CD4-positive, alpha-beta T cell treated with Interleukin-4 for 4 hours (primary cell): ENCODE measurements at places on chromosomes 3 and 15.

DNA sequence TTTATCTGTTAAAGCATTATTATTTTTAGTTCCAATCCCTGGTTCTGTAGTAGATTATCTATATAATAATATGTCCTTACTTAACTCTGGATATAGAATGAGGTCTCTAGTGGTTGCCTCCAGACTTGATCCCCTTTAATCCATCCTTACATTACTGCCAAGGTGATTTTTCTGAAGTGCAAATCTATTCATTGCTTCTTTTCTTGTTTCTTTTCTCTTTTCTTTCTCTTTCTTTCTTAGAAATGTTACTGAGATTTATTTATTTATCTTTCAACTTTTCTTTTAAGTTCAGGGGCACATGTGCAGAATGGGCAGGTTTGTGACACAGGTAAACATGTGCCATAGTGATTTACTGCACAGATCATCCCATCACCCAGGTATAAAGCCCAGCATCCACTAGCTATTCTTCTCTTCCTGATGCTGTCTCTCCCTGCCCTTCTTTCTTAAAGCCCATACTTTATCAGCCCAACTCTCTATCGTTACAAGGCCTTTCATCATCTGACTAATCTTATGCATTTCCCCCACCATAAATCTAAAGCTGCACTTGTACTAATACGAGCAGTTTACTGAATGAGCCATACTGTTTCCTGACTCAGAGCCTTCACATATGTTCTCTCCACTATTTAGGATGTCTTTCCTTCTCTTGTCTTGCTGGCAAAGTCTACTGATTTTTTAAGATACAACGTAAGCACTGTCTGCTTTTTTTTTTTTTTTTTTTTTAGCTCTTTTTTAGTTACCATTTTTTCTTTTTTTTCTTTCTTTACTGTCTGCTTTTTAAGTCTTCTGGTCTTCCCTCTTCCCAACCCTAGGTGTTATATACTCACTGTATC is 4.6 kb downstream of the GLCE start:
- no peak for DNase-seq

GRCh38 chr3:106508331-106508893 is 639.6 kb upstream of the CBLB start:
- no peak for DNase-seq

DNA sequence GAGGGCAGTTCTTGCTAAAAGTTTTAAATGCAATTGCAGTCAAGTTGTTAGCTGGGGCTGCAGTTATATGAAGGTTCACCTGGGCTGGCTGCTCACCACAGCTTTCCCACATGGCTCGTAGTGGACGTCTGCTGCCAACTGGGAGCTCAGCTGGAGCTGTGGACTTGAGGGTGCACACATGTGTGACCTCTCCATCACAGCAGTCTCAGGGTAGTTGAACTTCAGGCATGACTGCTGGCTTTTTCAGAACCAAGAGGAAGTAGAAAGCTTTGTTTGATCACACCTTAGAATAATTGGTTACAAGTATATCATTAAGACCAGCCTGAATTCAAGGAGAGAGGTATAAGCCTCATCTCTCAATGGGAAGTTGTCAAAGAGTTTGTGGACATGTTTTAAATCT is 74.1 kb downstream of the CHL1 start:
- DNase-seq = no peak

GRCh38 chr3:43344520-43344919 is 58.2 kb downstream of the SNRK start:
- DNase-seq = no peak

- no peak for DNase-seq
Measured at GRCh38 chr3:44958386-44958785, 17.6 kb downstream of the ZDHHC3 start.

DNA sequence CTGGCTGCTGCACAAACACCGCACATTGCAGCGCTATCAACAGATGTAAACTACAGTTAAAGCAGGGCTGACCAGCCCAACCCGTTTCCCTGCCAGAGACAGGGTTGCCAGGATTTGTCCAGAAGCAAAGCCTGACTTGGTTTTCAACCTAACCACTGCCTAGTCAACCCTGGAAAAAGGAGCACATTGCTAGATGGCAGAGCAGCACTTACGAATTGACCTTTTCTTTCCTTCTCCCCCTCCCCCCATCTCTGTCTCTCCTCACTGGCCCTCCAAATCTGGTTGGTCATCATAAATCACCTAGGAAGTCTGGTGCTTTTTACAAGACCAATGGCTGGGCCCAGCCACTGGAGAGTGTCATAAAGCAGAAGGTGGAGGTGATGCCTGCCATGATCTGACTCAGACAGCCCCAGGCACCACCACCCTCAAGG is 51.3 kb downstream of the ABCC5 start:
- no peak for DNase-seq

GRCh38 chr3:173690542-173691180 is 293.1 kb downstream of the NLGN1 start:
- no peak for DNase-seq
